Kidney capillary endothelial cell (primary cell): ENCODE measurements at places on chromosomes 4 and X.

- no peak for DNase-seq
Observed at GRCh38 chr4:130056286-130056685, 960.3 kb downstream of the C4orf33 start.

GRCh38 chr4:82688091-82688795, 110.4 kb downstream of the SCD5 start:
- no peak for DNase-seq

DNA sequence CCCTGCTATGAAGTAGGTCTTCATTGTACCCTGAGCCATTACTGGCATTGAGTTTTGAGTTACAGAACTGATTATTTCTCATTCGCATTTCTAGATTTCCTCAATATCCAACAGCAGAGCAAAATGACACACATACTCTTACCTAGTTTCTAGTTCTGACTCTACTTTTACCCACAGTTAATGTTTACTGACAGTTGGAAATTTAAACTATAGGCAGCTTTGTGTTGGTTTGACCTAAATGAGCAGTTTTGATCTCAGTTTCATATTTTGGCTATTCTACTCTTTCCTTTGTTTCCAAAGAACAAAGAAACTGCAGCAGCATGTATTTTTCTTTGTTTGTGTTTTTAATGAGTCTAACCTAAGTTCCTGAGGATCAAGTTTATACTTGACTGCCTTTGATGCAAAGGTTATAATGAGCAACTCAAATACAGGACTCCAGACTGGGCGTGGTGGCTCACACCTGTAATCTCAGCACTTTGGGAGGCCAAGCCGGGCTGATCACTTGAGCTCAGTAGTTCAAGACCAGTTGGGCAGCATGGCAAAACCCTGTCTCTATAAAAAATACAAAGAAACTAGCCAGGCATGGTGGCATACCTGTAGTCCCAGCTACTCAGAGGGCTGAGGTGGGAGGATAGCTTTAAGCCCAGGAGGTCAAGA, 30.4 kb downstream of the TXK start:
- no peak for DNase-seq

GRCh38 chr4:37594099-37594498, 92.1 kb downstream of the RELL1 start:
- DNase-seq, result no peak

- no peak for DNase-seq
Observed at GRCh38 chr4:20166544-20166943, 85.2 kb upstream of the SLIT2 start.

- peak; percentile 8 for DNase-seq
Observed at GRCh38 chr4:166324321-166324720, 451.3 kb downstream of the TLL1 start.

DNA sequence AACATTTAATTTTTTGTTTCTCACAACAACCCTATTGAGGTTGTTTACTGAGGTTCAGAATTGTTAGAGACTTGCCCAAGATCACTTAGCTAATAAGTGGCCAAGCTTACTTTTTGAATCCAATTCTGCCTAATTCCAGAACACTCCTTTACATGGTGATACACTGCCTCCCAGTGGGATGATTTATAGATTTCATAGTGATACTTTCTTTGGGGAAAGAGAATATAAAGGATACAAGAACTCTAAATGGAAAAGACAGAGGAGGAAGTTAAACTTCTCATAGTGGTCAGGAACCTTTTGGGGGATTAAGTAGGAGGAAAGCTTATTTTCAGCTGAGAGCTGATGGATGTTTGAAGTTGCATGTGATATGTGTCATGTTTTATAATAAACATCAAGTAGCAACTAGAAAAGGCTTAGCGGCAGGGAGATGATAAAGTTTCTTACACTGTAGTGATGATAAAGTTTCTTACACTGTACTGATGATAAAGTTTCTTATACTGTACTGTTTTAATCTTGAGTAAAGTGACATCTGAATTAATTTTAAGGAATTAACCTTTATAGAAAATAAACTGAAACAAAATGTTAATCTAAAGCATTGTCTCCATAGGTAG, 15.3 kb downstream of the STAG2 start:
- no peak for DNase-seq

DNA sequence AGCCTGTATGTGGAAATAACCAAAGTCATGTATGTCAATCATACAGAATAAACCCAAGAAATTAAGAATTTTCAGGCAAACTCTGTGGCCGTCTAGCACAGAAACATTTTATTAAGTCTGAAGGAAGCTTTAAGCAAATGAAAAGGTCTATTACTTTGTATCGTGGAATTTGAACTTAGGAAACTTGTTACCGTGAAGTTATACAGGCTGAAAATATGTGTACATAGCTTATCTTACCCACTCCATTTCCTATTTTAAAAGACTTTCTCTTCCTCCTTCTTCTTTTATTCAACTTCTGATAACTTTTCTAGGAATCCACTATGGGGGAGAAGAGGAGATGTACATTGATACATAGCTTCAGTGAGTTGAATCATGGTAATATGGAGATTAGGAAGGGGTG, 108.3 kb downstream of the AGTR2 start:
- no peak for DNase-seq

DNA sequence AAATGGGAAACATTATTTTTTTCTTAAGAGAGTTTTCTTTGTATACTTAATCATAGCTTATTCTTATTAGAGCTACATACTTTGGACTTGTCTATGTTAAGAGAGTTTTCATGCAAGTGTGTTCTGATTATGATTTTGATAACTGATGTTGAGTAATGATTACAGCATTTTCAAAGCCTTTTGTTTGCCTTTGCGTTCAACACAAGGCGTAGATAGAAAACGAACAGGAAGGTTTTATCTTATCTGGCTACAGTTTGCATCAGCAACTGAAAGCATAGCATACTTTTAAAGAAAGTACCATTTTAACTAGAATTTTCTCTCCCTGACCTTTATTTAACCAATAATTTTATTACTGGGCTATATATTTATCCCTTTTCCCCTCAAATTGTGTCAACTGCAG, 51.6 kb upstream of the PDLIM5 start:
- DNase-seq, result no peak

DNA sequence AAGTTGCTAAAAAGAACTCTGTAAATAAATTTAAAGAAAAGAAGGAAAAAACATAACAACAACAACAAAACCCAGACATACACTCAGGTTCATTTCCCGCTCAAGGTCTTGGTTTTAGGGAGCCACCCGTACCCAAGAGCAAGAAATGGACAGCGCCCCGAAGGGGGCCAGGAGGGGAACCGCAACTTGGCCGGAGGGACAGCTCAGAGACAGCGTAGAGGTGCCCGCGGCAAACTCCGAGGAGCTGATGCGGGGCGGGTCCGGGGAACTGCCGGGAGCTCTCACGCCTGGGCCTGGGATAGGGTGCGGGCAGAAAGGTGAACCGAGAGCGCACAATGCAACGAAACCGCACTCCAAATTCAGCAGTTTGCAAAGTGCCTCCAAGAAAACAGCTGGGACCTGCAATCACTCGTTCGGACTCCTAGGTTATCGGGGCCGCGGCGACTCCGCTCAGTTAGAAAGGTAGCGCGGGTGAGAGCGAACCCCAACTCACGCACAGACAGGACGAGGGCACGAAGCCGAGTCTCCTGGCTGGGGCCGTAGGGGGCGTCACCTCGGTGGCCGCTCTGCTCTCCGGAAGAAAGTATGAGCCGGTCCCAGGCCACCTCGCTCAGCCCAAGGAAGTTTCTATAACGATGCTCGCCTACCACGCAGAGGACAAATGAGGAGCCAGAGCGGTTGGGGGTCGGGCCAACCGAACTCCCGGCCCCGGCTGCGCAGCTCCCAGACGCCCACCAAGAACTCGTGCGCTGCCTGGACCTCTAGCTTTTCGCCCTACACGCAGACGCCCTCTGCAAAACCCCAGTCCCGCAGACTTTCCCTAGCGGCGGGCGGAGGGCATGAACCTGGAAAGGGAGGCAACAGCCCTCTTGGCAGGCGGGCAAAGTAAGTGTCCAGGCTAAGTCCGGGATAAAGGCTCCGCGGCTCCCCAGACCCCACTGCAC, 1.4 kb downstream of the NDNF start:
- DNase-seq, result peak; percentile 47

DNA sequence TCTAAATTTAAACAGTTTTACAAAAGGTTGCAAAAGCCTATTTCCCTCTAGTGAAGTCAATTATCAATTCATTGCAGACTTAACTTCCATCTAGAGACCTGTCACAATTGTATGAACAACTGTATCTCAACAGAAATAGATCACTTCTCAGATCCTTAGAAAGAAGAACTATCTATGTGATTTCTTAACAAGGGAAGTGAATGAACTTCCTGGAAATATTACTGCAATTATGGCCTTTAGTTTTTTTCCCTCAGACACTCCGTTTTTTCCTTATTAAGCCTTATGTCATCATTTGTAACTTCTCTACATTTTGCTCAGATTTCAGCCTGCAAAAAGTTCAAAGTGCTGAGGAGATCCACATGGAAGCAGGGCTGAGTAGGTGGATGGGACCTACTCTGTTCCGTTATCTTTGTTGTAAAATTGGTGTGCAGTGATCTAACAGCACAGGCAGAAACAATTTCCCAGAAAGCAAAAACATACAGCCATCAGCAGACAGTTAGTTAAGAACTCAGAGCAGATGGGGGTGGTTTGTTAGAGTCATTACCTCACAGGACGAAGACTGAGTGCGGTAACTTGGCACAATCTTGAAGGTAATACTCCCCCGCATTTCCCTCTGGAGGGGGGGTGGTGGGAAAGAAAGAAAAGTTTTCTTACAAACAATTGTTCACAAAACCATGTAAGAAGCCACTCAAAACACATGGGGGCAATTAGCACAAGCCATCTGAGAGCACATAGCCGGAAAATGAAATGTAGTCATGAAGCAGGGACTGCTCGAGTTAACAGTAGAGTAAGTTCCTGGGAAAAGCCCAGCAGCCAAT, 112.3 kb downstream of the NYX start:
- DNase-seq, result no peak

DNA sequence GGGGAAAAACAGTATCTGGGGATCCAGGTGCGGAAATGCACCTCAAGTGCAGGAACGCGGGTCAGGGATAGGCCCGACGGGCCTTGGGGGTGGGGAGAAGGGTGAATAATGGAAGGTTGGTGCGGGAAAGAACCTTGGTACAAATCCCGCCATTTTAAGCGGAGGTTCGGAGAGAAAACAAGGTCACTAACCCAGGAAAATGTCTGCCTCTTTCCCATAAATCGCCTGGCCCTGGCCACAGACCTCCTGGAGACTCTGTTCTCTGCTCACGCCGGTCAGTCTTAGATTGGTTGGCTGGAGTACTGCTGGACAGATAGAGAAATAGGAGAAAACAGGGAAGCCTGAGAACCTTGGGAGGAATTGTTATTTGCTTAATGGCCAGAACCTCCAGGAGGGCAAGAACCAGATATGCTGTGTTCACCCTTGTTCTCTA, 897 bp upstream of the FBXL5 start:
- no peak for DNase-seq

DNA sequence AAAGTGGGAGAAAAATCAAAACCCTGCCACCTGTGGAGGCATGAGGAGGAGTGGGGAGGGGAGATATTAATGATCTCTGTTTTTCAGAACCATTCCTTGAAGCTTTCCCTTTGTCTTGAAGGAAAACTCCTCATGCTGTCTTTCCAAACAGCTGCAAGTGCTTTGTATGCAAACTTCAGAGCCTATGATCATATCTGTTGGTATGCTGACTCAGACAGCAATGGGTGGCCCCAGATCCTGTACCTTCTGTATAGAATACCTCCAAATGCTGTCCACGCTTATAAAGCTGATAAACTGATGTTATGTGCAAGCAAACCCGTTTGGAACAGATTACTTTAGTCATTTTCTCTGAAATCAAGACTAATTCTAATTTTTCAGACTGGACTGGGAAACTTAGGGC, 31.9 kb downstream of the BMP15 start:
- DNase-seq, result no peak

- no peak for DNase-seq
Observed at GRCh38 chrX:25143596-25143995, 127.8 kb upstream of the ARX start.

GRCh38 chr4:12873351-12873750, 610.8 kb downstream of the RAB28 start:
- DNase-seq, result no peak

DNA sequence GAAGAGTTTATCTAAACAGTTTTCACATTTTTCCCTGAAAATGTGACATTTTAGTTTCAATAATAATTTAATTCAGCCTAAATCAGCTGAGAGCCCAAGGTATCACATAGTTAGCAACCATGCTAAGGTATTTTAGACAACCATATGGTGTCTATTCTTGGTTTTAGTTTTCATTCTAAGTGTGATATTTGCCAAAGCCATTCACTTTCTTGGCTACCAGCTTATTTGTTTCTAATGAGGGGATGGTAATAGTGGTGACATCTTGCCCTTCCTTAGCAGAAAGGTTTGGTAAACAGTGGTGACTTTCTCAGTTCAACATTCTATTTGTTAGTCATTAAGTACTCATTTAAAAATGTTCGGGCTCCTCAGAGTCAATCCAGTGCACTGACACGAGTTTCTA, 854.9 kb upstream of the HTR2C start:
- no peak for DNase-seq

GRCh38 chrX:24229976-24230375, 80.4 kb downstream of the ZFX start:
- DNase-seq, result no peak

- DNase-seq, result no peak
Observed at GRCh38 chr4:139560406-139561104, 4.5 kb upstream of the SETD7 start.

- peak; percentile 83 for DNase-seq
Observed at GRCh38 chr4:84800256-84800655, 166.2 kb downstream of the WDFY3 start.

DNA sequence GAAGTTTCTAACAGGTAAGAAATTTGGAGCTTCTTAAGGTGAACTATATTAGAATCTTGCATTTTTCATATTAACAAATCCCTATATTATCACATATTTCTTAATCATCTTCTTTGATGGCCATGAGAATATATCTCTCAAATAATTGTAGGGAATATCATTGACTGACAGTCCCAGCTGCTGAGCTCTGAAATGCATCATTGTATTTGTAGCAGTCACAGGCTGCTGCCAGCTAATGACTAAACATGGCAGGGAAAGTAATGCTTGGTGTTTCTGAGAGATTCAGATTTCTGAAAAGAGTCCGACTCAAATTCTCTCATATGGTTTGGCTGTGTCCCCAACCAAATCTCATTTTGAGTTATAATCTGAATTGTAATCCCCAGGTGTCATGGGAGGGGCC, 171.9 kb downstream of the TRAM1L1 start:
- no peak for DNase-seq

DNA sequence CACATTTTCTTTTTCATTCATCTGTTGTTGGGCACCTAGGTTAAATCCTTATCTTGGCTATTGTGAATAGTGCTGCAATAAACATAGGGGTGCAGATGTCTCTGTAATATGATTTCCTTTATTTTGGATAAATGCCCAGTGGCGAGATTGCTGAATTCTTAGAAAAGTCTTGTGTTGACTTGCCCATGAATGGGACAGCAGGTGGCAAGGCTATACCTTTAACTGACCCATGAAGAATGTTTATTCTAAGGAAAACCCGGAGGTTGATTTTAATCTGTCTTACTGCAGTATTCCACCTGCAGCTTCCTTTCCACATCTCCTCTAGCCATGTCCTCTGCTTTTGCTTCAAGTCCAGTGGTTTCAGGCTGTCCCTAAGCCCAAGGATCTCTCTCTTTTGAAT, 220.6 kb downstream of the SNCA start:
- DNase-seq, result no peak

GRCh38 chr4:119678761-119679160, 50.2 kb upstream of the PDE5A start:
- no peak for DNase-seq

- DNase-seq, result peak; percentile 27
Observed at GRCh38 chrX:17547658-17548057, 172.7 kb downstream of the NHS start.

- no peak for DNase-seq
Observed at GRCh38 chrX:151570561-151570960, 7.1 kb downstream of the PASD1 start.
